ENCODE measurements at places on chromosomes 12 and 14.

DNA sequence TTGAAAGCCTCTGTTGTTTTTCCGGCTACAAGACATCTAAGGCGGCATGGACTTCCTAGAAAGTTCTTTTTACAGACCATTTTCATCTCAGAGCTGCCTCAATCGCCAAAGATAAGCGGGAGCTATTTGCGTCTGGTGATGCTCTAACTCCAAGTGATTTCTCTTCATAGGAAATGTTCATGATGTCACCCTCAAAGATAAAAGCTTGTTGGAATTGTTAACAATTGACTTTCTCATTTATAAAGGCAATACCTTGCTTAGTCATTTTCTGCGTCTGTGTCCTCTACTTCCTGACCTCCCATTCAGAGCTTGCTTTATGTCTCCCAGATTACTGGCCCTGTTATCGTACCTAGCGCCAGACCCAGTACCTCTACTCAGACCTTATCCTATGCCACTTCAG lies 259.0 kb upstream of the G2E3 start:
- DNase-seq: no peak

GRCh38 chr12:15855646-15856045 lies 26.5 kb upstream of the STRAP start:
- DNase-seq: no peak

GRCh38 chr12:25852792-25853191 lies 105.7 kb upstream of the RASSF8 start:
- DNase-seq: no peak

- no peak for DNase-seq
These were observed 45.5 kb downstream of the DERA start for GRCh38 chr12:15956413-15957185.

DNA sequence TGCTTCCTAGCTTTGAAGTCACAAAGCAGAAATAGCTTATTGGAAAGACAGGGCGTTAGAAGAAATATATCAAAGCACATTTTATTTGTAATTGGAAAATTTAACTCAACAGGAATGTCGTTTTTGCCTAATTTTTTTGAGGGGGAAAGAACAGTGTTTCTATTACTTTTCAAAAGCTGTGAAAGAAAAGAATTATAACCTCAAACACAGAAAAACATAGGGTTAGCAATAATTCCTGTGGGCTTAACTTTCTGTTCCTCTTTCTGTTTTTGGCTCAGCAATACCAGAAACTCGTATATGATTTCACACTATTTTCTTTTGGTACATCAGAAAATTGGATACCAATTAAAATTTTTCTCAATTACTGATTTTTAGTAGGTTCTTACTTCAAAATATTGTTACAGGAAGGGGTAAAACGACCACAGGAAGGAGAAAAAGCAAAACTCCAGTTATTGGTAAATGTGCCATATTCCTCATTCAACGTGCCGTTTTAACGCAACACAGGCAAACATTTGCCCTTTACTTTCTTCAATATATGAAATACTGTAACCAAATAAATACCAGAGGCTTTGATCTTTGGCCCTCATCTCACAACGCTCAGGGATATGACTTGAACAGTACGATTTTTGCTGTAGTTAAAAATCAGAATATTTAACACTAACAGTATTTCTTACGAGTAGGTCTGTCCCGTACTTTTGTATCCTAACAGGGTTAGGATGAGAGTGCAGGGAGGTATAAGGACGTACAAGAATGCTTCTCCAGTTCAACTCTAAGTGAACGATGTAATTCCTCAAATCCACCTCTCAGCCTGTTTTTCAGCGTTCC lies 1.3 kb upstream of the RNU6-7 start:
- no peak for DNase-seq

GRCh38 chr14:101226603-101227425 lies 323.3 kb upstream of the RTL1 start:
- DNase-seq: no peak
